CD4-positive, alpha-beta T cell (primary cell): ENCODE measurements at places on chromosomes 7 and 10. TPM values are rescaled to one million over a fixed set of nuclear protein-coding genes. Genes with fewer than 3 reads are reported as not detected.

Gene SFTPA1
- not detected for total RNA-seq

Gene LLCFC1
- total RNA-seq, result not detected

Gene AMZ1
- 0.36 TPM for total RNA-seq

Gene SPDYE16
- not detected for total RNA-seq

Gene TSPAN15
- total RNA-seq, result 2.2 TPM

Gene NPSR1
- total RNA-seq, result not detected

Gene ASB10
- not detected for total RNA-seq

Gene CPEB3
- total RNA-seq, result 1.2 TPM

Gene LGI1
- not detected for total RNA-seq

Gene NANOS1
- total RNA-seq, result 0.08 TPM

Gene LRRC18
- not detected for total RNA-seq

Gene UFSP1
- total RNA-seq, result 1.5 TPM

Gene WDR91
- total RNA-seq, result 39.9 TPM

Gene NCF1
- 4.5 TPM for total RNA-seq

Gene IFIT2
- 38.9 TPM for total RNA-seq

Gene MACROH2A2
- 2.2 TPM for total RNA-seq

Gene CLCN1
- total RNA-seq, result not detected

Gene COL13A1
- total RNA-seq, result not detected

Gene FFAR4
- total RNA-seq, result not detected

Gene PAX4
- total RNA-seq, result not detected

Gene MOSPD3
- 10.9 TPM for total RNA-seq

Gene DENND2A
- total RNA-seq, result not detected

Gene DEPP1
- not detected for total RNA-seq

Gene EBLN1
- total RNA-seq, result not detected

Gene NOD1
- 11.6 TPM for total RNA-seq

Gene GPR37
- total RNA-seq, result not detected

Gene WIPF3
- total RNA-seq, result not detected

Gene KEL
- 0.19 TPM for total RNA-seq

Gene C10orf62
- total RNA-seq, result not detected

Gene NKX1-2
- total RNA-seq, result not detected

Gene NOS3
- total RNA-seq, result 3.9 TPM

Gene OR6B1
- total RNA-seq, result not detected

Gene GPER1
- total RNA-seq, result not detected

Gene PHYHIPL
- not detected for total RNA-seq
